ENCODE measurements at places on chromosomes 16 and 17. TPM values are rescaled to one million over a fixed set of nuclear protein-coding genes. Genes with fewer than 3 reads are reported as not detected.

- DNase-seq = no peak
Observed at GRCh38 chr16:54096607-54097006, 190.0 kb downstream of the IRX3 start.

DNA sequence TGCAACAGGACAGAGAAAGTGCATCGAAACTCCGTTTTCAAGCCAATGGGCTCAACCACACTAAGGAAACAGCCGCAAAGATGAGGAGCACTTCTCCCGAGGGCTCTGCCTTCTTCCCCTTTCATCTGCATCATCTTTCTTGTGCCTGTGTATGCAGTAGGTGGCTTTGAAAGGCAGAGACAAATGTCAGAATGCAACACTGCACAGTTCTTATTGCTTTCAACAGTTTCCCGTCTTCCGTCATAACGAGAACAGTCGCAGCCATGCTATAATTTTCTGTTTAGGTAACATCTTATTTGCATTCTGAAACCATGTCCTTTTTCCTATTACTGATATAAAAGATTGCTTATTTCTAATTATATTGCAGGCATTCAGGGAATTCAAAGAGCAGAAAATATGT, 205.2 kb downstream of the SLC39A11 start:
- DNase-seq = no peak

- no peak for DNase-seq
Observed at GRCh38 chr16:424033-424622, 1.3 kb upstream of the RAB11FIP3 start.

DNA sequence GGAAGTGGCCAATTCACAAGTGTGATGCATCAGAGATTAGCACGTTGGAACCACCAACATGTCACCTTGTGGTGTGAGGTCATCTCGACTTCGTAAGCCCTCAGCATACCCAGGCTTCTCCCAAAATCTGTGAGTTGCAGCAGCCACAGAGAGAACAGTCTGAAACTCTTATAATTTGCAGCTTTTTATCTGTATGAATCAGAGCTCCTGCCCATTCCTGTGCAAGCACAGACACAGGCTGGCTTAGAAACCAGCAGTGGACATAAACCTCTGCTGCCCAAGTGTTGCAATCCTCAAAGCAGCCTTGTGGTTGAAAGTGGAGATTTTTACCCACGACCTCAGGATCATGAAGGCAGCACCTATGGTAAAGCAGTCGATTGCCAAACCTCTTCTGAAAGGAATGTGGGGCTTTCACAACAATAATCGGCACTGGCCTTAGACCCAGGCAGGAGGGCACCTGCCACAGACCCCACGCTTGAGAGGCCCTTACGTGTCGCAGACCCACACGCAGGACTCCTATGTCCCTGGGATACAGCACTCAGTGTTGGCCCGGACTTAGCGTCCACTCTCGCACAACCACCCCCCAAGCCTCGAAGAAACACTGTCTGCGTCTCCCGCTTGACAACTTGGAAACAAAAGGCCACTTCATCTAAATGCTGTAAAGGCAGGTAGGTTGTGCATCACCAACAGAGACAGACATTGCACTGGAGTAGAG, 24.5 kb upstream of the OSGIN1 start:
- no peak for DNase-seq

DNA sequence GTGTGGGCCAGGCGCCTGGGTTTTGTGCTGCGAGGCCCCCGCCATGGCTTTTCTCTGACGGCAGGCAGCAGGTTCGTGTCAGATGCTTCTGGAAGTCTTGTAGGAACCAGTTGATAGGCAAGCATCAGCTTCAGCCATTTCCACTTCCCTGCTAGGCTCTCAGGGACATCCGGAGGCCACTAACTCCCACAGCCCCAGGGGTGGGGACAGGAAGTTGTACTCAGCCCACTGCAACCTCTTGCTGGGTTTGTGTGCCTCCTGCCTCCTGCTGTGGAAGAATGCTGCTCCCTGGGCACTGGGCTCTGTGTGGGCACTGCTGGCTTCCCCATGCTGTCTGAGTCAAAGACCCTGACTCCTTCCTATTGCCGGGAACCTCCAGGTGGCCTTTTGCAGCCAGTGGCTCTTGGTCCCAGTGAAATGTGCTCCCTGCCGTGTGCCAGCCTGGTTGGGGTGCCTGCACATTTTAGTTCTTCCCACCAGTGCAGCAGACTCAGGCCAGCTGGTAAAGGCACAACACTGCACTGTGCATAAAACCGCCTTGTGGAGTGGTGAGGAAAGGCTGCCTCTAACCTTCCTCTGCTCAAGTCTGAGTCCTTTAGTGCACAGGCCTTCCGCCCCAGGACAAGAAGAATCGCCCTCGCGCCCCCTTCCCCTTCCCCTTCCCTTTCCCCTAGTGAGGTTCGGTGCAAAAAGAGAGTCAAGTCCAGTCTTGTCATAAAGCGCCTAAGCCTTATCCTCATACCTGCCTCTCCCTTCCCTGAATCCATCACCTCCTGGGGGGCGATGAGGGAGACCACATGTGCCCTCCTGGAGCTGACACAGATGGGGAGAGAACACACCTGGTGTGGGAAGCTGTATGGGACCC, 16.6 kb downstream of the LDHD start:
- DNase-seq = no peak

- no peak for DNase-seq
Observed at GRCh38 chr17:8754890-8755289, 3.5 kb downstream of the SPDYE4 start.

DNA sequence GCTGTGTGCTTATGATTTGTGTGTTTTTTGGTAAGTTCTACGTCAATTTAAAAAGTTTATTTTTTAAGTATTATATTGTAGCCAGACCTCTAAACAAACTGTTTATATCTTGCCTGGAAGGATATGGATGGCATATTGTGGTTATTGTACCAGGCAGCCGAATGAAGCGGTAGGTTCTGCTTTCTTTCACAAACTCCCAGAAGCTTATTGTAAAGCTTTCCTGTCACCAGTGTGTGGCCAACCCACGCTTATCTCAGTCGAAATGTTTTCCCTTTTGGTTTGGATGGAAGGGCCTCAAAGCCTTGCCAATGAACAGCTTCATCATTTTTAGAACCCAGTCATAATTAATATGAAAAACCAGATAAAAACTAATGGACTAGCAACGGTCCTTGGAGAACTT, 53.1 kb downstream of the CYB5B start:
- no peak for DNase-seq

TBX2 gene
- total RNA-seq = 66.4 TPM

HAP1 gene
- 1.3 TPM for total RNA-seq

ZBTB4 gene
- total RNA-seq = 64.8 TPM

Measured in kidney (tissue), 22 donors.